CD4-positive, alpha-beta memory T cell (primary cell): ENCODE measurements at places on chromosomes 16 and 17. TPM values are rescaled to one million over a fixed set of nuclear protein-coding genes. Genes with fewer than 3 reads are reported as not detected.

TNFSF12 gene
- polyA plus RNA-seq = 45.8 TPM

DNA sequence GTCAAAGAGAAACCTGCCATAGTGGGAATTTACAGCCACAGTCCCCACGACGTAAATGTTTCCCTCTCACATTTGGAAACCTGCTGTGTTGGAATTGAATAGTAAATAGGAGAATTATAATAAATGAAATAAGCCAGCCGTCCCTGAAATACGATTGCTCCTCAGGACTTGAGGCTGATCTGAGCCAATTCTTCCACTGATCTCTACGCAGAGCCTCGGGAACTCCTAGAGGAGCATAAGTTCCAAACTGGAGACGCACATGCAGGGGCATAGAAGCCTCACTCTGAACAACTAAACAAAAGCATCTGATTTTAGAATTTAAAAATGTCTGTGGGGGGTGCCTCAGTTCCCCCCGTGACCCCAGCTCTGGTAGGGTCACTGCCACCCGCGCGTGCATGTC is 10.2 kb upstream of the TEX19 start:
- DNase-seq = no peak

TMED6 gene
- not detected for polyA plus RNA-seq

- no peak for DNase-seq
These were observed 13.3 kb upstream of the FOXF1 start for GRCh38 chr16:86496929-86497461.

- no peak for DNase-seq
These were observed 69.6 kb downstream of the MARF1 start for GRCh38 chr16:15573274-15573895.

- DNase-seq = no peak
These were observed 7.1 kb downstream of the GLYR1 start for GRCh38 chr16:4839942-4840341.

PNPO gene
- 23.4 TPM for polyA plus RNA-seq

GRCh38 chr17:3012926-3013581 is 50.4 kb downstream of the OR1D5 start:
- DNase-seq = peak; percentile 34

DNA sequence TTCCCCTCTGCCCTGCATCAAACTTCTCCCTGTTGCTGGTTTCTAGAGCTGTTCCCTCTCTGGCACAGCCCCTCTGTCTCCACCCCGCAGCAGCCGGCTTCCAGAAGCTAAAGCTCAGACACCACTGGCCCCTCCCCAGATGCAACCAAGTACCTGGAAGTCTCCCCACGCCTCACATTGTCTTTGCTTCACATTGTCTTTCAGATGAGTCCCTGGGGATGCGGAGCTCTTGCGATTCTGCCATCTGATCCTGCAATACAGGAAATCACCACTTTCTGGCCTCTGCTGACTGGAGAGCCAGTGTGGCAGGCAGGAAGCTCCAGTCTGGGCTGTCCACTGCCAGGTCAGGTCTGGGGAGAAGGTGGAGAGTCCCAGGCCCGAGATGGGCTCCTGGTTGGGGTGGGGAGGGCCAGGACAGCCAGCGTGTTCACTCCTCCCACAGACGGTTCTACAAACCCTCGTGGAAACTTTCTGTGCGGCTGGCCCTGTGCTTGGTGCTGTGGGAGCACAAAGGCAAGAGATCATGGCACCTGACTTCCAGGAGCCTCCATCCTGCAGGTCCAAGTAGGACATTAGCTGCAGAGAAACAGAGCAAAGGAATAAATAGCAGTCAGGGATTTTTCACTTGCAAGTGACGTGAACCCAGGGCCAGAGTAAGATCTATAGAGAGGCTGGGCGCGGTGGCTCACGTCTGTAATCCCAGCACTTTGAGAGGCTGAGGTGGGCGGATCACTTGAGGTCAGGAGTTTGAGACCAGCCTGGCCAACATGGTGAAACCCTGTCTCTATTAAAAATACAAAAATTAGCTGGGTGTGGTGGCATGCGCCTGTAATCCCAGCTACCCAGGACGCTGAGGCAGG is 47.9 kb upstream of the MAP3K14 start:
- DNase-seq = no peak

HP gene
- not detected for polyA plus RNA-seq

DNA sequence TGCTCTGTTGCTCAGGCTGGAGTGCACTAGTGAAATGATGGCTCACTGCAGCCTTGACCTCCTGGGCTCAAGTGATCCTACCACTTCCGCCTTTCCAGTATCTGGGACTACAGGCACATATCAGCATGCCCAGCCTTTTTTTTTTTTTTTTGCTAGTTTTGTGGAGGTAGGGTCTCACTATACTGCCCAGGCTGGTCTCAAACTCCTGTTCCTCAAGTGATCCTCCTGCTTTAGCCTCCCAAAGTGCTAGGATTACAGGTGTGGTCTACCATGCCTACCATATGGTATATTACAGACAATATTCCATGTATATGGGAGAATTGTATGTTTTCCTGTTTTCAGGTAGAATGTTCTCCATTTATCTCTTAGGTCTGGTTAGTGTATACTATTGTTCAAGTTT is 12.3 kb upstream of the ATF7IP2 start:
- no peak for DNase-seq

DNA sequence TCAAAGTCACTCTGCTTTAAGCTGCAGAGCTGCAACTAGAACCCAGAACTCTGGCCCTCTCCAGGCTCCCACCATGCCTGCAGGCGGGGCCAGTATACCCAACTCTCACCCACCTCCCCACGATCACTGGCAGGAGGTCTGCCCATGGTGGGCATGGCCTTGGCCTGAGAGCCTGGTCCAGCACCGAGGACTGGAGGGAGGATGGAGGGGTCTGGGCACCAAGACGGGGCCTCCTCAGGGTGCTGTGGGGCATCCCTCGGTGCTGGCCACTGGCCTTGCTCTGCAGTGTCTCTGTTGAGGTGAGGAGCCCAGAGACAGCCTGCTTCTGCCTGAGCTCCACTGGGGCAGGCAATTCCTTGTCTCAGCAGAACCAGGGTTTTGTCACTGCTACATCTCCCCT is 1.5 kb upstream of the KRT16 start:
- DNase-seq = no peak

DNA sequence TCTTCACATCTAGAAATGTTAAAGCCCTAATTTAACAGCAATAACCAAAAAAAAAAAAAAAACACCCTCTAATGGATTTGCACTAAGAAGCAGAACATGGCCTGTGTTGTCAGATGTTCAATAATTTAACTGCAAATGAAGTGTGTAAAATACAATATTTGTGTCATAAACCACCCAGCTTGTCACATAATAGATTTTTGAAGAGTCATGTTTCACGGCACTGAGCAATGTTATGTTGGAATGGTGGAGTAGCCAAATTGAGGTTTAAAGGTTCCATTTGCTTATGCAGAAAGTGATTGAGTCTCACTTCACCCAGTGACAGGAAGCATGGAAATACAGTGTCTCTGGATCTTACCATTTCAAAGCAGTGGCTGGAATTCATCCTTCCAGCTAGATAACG is 173.2 kb upstream of the XYLT1 start:
- DNase-seq = no peak

- DNase-seq = no peak
These were observed 37.2 kb downstream of the LITAFD start for GRCh38 chr16:8919089-8919933.

RNF43 gene
- not detected for polyA plus RNA-seq

GRCh38 chr17:83202002-83203000 is 122.9 kb downstream of the METRNL start:
- DNase-seq = no peak

- no peak for DNase-seq
These were observed 293.1 kb downstream of the MAP2K4 start for GRCh38 chr17:12313786-12314185.

DNA sequence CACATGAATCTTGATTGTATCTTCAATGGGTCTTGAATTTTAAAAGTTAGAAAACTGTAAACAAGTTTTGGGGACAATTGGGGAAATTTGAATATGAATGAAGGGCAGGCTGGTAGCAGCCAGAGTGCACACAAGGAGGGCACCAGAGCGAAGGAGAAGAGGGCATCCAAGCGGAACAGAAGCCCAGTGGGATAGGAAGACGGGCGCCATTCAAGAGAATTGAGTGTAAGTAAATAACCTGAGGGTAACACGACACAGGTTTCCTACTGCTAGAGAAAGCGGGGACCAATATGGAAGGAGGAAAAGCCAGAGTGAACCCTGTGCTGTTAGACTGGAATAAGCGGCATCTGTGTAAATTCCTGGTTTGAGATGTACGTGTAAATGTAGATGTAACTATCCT is 115.1 kb upstream of the CCL2 start:
- DNase-seq = no peak

- DNase-seq = no peak
These were observed 27.3 kb upstream of the GSG1L start for GRCh38 chr16:28090646-28091377.

TRPV2 gene
- 127 TPM for polyA plus RNA-seq

DNA sequence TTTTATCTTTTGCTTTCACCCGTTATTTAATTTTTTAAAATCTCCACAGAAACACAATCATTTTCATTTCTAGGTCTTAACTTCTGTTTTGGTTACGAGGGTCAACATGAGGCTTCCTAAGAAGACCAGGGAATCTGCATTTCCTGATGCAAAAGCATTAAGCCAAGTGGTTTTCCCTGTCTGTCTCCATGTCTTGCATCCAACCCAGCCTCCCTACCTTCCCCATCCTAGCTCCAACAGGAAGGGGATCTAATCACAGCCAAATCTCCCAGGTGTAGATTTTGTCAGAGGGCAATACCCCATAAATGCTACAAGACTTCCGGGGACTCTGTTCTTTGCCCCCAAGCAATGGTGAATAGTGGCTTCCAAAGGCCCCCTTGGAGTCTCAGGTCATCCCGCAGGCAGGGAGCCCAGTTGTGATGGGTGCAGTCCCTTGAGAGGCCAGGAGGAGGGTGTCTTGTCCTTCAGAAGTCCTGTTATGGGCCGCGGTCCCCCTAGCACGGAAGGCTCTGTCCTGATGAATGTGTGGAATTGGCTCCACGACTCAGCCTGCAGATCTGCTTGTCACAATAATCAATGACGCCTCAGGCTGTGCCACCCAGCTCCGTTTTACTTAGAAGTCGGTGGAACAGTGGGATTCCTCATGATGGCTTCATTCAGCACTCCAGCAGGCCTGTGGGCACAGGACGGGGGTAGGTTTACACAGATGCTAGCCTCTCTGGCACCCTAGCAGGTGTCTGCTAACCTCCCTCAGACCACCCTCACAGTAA is 141.1 kb downstream of the RGS9 start:
- DNase-seq = no peak

- DNase-seq = no peak
These were observed 177.7 kb downstream of the TMEM132E start for GRCh38 chr17:34757106-34757505.

GRCh38 chr17:39700148-39700987 is 504 bp downstream of the ERBB2 start:
- DNase-seq = no peak

SIRT7 gene
- 45.0 TPM for polyA plus RNA-seq

DNA sequence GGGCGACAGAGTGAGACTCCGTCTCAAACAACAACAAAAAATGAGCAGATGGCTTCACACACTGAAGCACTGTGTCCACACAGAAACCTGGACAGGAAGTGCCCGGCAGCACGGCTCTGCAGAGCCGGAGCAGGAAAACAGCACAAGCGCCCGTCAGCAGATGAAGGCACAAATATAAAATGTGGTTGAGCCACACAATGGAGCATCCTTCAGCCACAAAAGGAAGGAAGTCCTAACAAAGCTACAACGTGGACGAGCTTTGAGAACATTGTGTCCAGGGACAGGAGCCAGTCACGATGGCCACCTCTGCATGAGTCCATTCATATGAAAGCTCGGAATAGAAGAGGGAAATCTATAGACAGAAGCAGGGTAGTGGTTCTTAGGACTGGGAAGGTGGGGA is 15.7 kb downstream of the RHBDF2 start:
- DNase-seq = no peak

DNA sequence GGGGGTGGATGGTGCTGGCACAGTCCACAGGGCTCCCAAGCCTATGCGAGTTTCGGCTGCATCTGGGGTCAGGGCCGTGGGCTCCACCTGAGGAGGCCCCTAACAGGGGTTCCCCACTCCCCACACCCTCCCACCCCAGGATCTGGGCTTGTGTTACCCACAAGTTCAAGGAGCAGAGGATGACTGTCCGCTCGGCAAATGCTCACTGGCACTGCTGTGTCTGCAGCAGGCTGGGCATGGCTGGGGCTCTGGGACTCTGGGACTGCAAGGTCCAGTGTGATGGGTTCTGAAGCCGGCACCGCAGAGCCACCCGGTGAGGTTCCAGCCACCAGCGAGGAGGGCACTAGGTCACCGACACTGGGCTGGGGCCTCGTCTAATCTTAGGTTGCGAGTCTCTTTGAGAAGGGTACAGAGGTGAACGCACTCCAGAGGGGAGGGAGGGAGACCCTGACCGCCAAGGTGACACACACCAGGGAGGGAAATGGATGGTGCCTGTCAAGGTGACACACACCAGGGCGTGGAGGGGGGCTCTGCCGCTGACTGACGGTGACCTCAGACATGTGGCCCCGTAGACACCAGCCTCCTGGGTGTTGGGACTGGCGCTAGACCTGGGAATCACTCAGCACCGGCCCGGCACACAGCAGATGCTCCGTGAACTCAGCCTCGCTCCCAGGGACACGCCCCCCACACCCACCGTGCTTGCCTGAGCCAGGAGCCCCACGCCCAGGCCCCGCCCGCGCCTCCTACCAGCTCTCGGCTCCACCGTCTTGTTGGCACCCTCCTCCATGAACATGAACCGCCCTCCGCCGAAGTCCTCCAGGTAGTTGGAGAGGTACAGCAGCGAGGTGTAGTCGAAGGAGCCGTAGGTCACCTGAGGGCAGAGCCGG is 20.5 kb upstream of the HEXD start:
- DNase-seq = no peak

NDUFAF8 gene
- 78.6 TPM for polyA plus RNA-seq

DNA sequence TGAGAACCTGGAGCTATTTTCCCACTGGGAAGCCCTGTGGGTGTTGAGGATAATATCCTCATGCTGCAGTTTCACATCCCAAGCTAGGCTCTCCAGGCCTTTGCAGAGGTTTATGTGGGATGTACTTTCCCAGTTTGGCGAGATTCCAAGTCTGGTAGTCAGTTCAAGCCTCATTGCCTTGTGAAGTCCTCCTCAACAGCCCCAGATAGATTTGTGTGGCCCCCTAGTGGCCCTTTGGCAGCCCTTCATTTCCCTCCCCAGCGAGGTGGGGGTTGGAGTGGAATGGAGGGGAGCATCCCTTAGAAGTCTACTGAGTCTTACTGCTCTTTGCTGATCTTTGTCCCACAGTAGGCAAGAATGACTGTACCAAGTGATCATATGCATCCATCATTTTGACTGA is 137.9 kb downstream of the CDH11 start:
- DNase-seq = no peak

GRCh38 chr17:6996256-6997011 is 585 bp downstream of the ALOX12 start:
- DNase-seq = no peak

ARL5C gene
- not detected for polyA plus RNA-seq

GRCh38 chr17:61464843-61465180 is 12.6 kb downstream of the TBX4 start:
- DNase-seq = no peak

- no peak for DNase-seq
These were observed 42.5 kb upstream of the RASD1 start for GRCh38 chr17:17538417-17539391.

- peak; percentile 58 for DNase-seq
These were observed 1.4 kb downstream of the PYDC1 start for GRCh38 chr16:31215287-31216162.
